ENCODE measurements at places on chromosomes 12 and 14.

DNA sequence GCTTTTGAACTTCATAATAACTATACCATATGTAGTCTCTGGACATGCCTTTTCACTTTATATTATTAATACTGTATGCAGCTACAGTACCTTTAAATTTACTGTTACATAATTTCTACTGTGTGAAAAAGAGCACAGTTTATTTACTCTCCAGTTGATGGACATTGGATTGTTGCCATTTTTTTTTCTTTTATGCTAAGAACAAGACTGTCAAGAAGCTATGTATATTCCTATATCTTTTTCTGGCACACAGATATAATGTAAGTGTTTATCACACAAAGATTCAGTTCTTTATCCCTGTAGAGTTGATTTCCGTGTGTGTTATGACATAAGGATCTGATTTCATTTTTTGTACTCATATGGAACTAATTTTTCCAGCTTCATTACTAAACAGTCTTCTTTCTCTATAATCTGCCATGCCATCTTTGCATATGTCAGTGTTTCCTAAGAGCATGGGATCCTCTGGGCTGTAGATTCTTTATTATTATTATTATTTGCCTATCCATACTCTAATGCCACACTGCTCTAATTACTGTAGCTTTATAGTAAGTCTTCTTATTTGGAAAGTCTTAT lies 593.0 kb upstream of the ATP2B1 start:
- no peak for DNase-seq

DNA sequence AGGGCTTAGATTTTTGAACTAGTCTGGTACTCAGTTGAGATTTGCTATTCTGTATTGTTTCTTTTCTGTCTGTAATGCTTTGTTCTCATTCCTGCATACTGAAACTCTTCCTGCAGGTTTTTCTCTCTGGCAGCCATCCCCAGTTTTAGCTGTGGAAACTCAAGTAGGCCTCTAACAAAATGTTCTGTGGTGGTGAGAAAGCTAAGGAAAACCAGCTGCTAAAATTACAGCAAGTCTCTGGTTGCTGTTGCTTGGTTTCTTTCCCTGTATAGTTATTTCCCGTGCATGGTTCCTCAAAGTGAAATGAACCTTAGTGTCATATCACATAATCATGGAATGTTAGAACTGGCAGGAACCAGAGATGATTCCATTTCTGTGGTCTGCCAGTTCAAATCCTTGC lies 442.5 kb downstream of the NRXN3 start:
- DNase-seq: no peak

DNA sequence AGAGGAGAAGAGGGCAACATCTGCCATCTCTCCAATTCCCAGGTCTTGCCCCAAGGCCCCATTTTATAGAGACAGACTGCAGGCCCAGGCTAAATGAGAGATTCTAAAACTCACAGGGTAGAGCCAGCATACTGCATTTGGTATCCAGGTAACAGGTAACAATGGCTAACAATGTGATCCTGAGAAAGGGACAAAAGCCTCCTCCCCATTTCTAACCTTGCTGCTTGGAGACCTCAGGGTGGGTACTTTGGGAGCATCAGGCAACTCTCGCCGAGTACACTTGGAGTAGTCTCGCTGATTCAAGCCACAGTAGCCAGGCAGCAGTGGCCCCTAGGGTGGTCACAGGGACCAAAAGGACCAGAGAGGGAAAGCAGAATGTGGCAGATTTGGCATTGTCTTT lies 162.6 kb upstream of the PLEKHA5 start:
- DNase-seq: no peak

DNA sequence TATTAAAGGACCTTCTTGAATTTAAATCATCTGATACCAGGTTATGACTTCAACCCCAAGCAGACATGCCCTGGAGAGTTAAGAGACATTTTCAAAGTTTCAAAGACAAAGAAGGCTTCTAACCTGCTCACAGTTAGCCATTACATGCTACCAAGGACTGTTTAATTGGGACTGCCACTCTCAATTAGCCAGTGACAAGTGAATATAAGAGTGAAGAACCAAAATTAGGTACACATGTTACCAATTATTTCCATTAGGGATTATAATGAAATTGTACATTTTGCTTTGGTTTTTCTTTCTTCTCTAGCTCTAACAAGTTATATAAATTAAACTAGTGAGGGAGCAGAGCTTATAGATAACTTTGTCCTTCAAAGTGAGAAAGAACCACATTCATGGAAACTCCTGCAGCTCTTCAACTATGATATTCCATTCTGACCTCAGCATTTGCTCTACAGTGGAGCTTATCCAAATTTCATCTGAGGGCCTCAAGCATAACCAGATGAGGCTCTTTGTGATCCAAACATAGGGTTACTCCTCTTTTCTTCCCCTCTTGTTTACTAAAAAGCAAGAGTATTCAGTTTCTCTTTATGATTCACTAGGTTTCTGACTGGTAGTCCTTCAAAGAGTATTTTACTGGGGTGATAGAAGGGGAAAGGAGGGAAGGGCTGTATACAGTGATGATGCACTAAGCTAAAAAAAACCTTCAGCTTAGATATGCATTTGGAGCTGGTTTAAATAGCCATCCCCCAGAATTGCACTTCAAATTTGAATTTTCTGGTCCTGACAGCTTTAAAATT lies 91.3 kb downstream of the DUSP6 start:
- DNase-seq: no peak

- DNase-seq: no peak
These were observed 291.7 kb downstream of the RMST start for GRCh38 chr12:97754306-97754705.

GRCh38 chr14:102873546-102874061 lies 48.9 kb upstream of the AMN start:
- DNase-seq: no peak

GRCh38 chr12:105445649-105446048 lies 115.2 kb downstream of the C12orf75 start:
- DNase-seq: peak; percentile 75

All from astrocyte of the hippocampus (primary cell).